ENCODE measurements at places on chromosomes 1 and 21.

DNA sequence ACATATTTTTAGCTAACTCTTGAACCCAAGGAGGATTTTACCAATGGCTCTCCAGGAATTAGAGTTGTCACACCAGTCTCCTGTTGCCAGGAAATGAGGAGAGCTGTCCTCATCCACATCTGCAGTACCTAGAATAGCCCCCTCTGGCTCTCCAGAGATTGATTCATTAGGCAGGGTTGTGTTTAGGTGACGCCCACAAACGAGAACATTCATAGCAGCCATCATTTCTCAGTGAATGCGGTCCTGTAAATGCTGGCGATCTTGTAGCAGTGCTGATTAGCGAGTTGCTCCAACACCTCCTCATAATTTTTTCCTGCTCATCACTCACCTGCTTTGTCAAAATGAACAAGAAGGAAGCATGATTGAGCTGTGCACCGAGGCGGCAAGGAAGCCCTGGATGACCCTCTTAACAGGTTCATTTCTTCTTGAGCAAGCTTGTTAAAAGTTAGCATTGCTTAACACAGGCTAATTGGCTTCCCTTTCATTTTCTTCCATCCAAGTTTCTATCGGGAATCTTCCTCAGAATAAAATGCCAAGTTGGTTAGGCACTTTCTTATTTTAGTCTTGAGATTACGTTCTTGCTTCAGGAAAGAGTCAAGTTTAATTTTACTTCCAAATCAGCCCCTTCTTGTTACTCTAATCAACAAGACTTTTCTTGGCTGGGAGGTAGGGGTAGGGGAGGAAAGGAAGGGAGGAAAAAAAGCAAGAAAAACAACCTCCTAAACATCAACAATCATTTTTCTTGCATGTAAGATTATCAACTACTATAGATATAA is 16.5 kb upstream of the KLHDC8A start:
- no peak for DNase-seq

GRCh38 chr1:30719406-30720270 is 3.7 kb downstream of the MATN1 start:
- no peak for DNase-seq

- DNase-seq = no peak
Observed at GRCh38 chr1:228062085-228062791, 20.3 kb upstream of the ARF1 start.

- DNase-seq = no peak
Observed at GRCh38 chr1:24713736-24714135, 31.5 kb upstream of the CLIC4 start.

GRCh38 chr1:234893725-234894630 is 234.7 kb downstream of the TOMM20 start:
- peak; percentile 88 for DNase-seq

GRCh38 chr1:145985502-145986439 is 10.6 kb downstream of the TXNIP start:
- DNase-seq = peak; percentile 77

DNA sequence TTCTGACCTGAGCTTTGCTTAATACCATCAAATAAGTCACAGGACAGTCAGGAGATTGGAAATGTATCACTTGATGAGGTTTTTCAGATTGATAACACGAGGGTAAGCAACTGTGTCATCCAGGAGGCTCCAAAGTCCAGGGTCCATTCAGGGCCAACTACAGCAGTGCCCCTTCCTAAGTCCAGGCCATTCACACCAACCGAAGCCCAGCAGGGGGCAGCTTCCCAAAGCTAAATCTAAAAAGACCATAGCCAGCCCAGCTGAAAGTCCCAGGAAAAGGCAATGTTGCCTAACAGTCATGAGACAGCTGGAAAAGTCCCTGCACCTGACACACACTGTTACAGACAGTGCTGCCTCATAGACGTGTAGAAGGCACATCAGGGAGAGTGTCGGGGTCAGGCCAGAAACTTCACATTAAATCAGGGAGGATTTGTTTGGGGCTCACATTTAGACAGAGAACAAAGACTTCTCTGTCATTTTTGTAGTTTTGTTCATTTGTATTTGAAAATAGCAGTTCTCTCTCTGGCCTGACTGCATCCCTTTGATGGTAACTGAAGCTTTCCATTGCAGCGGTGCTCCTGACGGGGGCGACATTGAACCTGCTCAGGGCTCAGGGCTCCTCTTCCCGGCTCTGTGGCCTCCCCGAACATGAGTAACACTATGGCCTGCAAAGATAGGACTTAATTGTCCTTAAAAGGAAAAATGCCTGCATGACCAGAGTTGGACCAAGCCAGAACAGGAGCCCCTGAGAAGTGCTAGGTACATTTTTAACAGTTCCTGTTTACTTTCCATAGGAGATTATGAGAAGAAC is 200.4 kb downstream of the NRIP1 start:
- DNase-seq = peak; percentile 76

- no peak for DNase-seq
Observed at GRCh38 chr1:180231936-180232335, 1.9 kb downstream of the LHX4 start.

- no peak for DNase-seq
Observed at GRCh38 chr1:28466226-28466778, 39.5 kb upstream of the RCC1 start.

DNA sequence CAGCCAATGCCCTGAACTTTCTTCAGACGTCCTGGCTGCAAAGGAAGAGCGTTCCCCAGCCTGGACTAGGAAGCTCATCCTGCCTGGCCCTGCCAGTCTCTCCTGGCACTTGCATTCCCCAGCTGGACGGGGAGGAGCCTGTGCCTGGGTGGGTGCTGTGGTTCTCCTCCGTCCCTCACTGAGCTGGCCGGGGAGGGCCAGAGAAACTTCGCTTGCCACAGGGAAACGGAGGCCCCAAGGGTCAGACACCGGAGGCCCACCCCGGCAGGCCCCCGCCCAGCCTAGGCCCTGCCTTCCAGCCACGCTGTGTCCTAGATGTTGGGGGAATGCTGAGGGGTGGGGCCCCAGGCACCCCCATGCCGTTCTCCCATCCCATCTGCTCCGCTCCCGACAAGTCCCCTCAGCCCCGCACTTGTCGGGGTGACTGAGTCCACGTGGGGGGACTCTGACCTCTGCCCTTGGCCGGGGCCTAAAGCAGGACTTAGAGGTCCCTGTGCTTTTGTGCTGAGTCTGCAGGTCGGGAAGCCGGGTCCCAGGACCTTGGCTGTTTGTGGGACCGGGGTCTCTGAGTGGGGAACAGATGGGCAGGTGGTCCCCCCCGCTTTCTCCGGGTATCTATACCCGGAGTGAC is 4.8 kb downstream of the FTCD start:
- no peak for DNase-seq

- DNase-seq = no peak
Observed at GRCh38 chr1:22318279-22318981, 133.2 kb upstream of the ZBTB40 start.

GRCh38 chr1:1974834-1975233 is 28.8 kb downstream of the CFAP74 start:
- no peak for DNase-seq

DNA sequence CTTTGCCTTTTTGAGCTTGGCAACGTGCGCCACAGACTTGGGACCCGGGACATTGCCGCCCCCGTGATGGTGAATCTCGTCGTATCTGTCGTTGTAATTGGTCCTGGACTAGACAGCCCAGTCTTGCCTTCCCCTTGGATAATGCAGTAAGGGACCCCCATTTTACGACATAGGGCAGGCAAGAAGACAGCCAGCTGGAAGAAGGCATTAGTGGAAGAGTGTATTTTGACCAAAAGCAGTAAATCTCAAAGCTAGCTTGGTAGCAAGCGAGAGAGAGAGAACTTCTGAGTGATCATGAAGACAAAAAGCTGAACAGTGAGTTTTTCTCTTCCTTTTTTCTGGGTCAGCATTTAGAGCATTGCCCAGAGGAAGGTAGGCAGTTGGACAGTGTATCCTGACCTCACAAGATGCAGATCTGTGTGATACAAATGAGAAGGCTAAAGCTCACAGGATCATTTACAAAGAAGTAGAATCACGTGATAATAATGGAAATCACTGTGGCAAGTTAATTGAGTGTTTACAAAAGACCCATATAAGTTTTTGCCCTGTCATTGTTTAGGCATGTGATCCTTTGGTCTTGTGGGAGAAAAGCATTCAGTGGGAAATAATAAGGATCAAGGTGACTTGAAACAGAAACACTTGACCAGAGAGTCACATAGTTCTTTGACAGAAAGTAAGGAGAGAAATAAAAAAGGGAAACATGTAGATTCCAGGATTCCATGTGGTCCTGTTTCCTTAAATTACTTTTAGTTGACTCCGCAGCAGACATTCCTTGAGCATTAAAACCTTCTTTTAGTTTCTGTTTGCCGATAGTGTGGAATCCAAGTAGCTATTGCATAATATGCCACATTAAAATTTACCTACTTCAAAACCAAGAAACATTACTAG is 66.3 kb downstream of the CNST start:
- DNase-seq = peak; percentile 89

- no peak for DNase-seq
Observed at GRCh38 chr1:119882132-119883049, 13.9 kb downstream of the ADAM30 start.

- no peak for DNase-seq
Observed at GRCh38 chr1:33111965-33112364, 31.0 kb downstream of the AZIN2 start.

GRCh38 chr1:71583756-71584155 is 502.9 kb upstream of the ZRANB2 start:
- no peak for DNase-seq

GRCh38 chr1:15584489-15585363 is at the start of gene AGMAT:
TSS of gene AGMAT (minus strand) at chr1:15585051. CDS start at chr1:15584967, 84 bp downstream.
- DNase-seq = peak; percentile 49

DNA sequence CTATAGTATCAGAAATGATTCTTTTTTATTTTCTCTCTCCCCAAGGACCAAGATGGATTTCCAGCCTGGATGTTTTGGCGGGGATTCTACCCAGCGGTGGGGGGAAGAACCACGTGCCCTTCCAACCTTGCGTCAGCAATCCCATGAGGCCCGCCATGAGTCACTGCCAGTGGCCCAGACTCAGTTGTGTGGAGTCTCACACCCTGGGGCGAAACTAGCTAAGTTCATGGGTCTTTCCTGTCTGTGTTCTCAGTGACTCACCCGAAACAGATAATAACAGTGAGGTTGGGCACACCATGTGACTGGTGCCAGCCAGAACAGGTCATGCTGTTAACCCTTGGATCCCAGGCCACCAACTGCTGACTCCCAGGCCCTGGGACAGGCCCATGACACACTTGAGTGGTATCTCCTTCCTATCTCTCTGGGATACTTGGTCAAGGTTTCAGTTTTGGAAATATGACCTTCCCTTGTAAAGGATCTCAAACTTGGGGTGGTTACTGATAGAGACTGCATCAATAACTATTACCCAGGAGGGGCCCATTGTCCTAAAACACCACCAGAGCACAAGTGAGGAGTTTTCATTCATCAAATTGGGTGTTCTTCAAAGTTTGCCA is 98.0 kb upstream of the DUSP10 start:
- DNase-seq = peak; percentile 69

- DNase-seq = peak; percentile 74
Observed at GRCh38 chr1:149917571-149918144, at the start of gene SV2A. TSS of gene SV2A (minus strand) at chr1:149917844. CDS start at chr1:149913840, 4,004 bp downstream.

- DNase-seq = no peak
Observed at GRCh38 chr21:10463156-10463555, 58.2 kb upstream of the TPTE start.

DNA sequence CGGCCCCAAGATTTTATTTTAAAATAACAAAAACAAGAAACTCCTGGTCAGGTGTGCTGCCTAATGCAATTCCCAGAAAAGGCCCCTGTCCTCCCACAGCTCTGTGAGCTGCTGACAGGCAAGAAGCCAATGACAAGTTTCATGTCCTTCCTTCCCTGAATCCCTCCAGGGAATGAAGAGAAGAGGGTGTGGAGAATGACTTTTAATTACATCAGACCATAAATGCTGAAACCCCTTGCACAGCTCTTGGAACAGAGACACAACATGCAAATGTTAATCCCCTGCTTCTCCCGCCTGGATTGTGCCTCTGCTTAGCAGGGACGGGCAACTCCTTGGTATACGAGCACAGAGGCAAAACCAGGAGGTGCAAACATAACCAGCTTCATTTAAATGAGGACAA is 228.1 kb upstream of the CAMK1G start:
- no peak for DNase-seq

DNA sequence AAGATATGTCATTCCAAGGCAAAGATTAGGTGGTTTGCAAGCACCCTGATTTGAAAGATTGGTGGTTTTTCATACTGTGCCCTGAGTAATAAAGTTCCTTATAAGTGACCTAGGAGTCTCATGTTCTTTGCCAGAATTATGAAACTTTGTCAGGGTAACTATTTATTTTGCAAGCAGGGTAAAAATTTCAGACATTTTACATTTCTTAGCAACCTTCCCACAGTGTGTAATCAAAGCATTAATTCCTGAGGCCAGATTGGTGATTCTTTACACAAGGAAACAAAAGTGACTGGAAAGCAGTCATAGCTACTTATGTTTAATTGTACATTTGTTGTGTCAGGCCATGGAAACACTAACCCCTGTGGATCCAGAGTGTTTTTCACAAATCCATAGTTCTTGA is 998.0 kb upstream of the B3GALT2 start:
- no peak for DNase-seq

DNA sequence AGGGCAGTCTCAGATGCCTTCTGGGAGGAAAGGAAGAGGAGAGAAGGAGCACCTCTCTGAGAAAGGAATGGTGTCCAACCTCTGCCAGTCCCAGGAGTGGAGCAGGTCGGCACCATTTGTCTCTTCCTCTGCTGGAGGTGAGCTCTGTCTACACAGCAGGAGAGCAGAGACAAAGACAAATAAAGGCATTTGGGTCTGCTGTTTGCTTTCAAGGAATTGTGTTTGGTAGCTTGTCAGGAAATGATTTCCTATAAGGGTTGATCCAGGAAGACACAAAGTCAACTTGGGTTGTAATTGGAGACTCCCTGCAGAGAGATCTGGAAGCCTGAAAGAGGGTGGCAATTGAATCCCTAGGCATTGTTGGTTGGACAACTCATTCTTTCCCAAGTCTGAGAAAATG is 34.5 kb upstream of the PLXNA2 start:
- DNase-seq = no peak

- DNase-seq = no peak
Observed at GRCh38 chr1:30934613-30935012, 26.1 kb upstream of the SDC3 start.

- DNase-seq = no peak
Observed at GRCh38 chr1:30881319-30882181, 27.0 kb downstream of the SDC3 start.

DNA sequence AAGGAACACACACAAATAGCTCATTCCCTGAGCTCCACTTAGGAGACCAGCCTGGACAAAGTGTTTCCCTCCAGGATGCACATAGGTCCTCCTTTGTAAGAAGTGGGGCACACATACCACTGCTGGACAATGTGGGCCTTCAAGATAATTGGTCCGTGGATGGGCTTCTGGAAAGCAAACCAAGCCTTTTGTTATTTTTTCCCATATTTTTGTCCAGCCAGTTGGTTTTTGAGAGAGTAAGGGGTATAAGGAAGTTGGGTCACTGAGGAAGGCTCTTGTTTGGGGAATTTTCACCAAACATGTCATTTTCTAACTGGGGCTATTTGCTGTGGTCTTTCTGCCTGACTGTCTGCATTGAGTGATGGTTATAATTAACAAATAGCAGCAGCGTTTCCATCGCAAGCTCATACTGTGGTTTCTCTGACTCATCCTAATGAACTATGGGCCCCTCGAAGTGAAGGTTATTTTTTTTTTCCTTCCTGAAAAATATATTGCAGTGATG is 306.3 kb upstream of the DUSP10 start:
- peak; percentile 92 for DNase-seq

Data from fibroblast of skin of right biceps (primary cell).